ENCODE measurements at places on chromosomes 2 and 18.
A peak's percentile ranks its signal among the peaks of the same experiment; 100 is the strongest.

DNA sequence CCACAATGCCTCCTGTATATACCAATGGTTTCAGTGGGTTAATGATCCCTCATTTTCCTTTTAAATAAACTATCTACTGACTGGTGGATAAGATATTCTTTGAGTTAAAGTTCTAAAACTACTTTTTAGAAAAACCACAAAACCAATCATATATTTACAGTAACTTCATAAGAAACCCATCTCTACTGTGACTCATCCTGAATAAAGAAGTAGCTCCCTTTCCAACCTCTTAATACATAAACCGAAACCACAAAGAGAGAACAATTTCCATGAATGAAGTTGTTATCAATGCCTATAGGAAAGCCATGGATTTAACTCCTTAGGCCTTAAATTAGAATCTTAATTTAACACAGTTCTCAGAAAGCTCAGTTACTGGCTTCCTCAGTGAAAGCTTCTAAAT, 227.0 kb upstream of the SMAD7 start:
- DNase-seq, result no peak

- no peak for DNase-seq
Measured at GRCh38 chr2:21552981-21553380, 429.2 kb downstream of the TDRD15 start.

DNA sequence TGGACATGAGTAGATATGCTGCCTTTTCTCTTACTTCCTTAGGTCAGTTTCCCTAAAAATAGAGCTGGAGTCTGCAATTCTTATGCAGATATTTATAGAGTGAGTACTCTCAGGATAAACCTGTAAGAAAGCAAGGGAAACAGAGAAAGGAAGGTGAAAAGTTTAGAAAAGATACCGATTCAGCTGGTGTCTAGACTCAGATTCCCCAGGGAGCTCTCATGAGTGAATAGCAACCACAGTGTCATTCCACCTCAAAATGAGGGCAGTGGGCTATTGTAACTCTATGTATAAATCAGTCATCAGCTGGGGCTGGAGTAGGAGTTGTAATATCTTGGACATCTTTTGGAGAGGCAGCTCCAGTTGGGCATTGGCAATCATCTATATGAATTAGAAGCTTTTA, 1485.1 kb upstream of the TMEFF2 start:
- no peak for DNase-seq

DNA sequence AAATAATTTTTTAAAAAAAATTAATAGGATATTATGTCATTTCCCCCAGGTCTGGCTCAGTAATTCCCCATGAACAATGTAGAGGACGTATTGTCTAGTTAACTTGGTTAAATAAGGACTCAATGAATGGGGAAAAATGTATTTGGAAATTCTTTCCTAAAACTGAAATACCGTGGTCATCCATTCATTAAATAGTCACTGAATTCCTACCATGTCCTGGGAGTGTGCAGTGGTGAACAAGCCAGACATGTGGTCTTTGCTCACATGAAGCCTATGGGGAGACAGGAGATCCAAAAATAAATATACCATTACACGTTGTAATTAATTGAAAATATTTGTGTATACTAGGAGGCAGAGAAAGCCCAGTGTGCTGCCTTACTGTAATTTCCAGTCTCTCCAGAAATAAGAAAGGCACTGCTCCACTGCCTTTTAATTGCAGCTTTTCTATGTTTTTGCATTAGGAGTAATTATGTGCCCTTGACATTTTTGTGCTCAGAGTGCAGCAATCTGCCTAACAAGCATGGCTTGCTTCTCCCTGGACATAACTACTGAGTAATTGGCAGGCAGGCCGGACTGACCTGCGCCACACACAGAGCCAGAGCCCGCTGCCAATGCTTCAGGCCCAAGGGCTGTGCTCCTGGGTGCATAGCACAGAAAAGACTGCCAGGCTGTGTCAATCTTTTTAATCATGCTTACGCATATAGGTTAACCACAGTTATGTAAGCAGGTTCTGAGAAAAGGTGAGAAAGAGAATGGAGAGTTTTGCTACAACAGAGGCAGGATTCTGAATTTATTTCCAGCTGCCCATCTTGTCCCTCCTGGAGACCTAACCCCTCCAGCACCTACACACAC, 22.2 kb upstream of the TTC39C start:
- DNase-seq, result peak; percentile 66

GRCh38 chr2:176169711-176170110, 12.6 kb downstream of the HOXD3 start:
- no peak for DNase-seq

DNA sequence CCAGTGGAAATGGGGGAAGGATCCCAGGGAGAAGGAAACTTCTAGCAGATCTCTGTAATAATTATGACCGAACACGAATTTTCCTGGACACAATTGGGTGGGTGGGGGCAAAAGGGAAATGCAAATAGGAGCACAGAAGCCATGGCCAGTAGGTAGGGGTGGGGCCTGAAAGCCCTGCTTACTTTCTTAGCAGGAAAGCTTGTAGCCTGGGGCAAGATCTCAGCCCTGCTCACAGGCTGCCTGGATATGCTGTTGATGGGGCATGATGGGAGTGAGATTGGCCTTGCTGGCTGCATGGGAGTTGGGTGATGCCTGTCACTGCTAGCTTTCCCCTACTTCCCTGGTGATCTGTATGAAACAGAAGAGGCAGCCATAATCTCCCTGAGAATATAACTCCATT, 45.9 kb upstream of the SPOPL start:
- DNase-seq, result no peak

DNA sequence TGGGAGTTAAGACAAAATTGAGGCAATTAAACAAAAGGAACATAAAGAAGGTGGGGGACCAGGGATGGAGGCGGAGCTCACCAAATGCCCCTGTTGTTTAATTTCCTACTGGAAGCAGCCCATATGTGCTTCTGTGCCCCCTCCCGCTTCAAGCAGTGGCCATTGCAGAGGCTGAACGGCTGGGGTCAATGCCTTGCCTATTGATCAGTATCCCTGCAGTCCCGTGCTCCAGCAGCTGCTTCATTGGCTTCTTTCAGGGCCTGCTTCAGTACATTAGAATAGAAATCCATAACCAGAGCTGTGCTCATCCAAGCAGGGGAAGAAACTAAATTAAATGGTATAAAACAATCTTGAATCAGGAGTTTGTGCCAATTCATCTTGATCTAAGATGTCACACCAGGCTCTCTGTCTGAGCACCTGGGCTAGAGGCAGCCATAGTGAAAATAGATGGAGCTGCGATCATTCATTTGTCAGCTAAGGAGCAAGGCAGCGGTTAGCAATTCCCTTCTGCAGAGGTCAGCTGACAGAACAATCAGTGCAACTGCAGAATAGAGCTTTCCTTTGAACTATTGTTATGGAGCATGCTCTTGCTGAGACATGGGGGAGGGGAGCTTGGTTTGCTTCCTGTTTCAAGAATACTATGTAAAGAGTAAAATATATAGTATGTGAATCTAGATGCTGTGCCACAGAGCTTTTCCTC, 222.4 kb downstream of the WDR7 start:
- no peak for DNase-seq

- DNase-seq, result no peak
Measured at GRCh38 chr2:119553687-119554344, 9.6 kb downstream of the CFAP221 start.

DNA sequence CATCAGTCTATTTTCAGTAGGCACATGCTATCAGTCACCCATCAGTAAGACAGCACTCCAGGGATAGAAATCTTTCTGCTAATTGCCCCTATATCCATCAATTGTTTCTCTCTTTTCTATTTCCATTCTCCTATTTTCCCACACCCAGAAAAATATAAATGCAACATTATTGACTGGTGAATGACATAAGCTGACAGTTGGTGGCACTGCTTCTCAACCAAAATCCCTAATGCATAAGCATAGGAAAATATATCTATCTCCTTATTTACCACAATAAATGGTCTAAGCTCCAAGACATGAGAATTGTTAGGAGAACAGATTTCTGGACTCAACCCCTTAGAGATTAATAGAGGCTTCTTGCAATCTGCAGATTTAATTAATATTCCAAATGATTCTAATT, 64.0 kb upstream of the REG3A start:
- DNase-seq, result no peak

- peak; percentile 93 for DNase-seq
Measured at GRCh38 chr2:95076705-95077529, 44.7 kb downstream of the MRPS5 start.

DNA sequence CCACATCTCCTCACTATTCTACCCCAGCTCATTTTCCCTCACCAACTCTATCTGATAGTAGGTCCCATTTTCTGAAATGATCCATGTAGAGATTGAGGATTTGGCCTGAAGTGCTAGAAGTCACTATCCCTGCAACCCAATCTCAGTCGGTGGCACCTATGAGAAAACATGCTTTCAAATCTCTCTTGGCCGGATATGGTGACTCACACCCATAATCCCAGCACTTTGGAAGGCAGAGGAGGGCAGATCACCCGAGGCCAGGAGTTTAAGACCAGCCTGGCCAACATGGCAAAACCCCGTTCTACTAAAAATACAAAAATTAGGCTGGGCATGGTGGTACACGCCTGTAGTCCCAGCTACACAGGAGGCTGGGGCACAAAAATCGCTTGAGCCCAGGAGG, 19.1 kb upstream of the MARCHF4 start:
- no peak for DNase-seq

DNA sequence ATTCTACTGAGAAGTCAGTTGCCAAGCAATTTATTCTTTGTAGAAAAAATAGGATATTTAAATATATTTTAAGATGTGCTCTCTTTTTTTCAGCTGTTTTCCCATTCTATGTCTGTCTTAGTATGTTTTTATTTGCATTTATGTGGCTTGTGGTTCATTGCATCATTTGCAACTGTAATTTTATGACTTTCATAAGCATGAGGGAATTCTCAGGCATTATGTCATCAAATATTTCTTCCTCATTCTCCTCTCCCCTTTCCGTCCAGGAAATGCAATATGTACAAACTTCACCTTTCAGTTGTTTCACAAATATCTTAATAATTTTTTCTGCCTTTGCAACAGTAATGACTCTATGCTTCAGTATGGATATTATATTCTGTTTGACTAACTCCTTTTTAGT, 560.2 kb upstream of the LRATD1 start:
- DNase-seq, result no peak

GRCh38 chr2:8505311-8505920, 176.4 kb upstream of the ID2 start:
- DNase-seq, result no peak

DNA sequence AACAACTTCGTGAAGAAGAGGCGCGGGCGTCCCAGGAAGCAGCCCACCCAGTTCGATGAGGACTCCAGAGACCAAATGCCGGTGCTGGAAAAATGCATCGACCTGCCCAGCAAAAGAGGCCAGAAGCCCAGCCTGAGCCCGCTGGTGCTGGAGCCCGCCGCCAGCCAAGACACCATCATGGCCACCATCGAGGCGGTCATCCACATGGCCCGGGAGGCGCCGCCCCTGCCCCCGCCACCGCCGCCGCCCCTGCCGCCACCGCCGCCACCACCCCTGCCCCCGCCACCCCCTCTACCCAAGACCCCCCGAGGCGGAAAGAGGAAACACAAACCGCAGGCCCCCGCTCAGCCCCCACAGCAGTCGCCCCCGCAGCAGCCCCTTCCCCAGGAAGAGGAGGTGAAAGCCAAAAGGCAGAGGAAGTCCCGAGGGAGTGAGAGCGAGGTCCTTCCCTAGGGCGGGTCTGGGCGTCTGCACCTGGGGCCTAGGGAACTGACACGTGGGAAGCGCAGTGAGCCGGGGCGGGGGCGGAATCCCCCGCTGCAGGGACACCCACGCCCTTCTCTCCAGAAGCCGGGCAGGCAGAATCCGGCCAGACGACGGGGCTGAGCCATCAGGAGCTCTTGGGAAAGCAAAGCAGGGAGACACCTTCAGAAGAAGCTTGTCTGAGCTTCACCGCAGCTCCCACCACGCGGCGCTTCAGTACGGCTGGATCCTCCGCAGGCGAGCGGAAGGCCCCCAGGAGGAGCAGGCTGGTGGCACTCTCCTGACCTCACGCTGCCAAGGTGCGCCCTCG, 382.8 kb downstream of the SETBP1 start:
- no peak for DNase-seq

DNA sequence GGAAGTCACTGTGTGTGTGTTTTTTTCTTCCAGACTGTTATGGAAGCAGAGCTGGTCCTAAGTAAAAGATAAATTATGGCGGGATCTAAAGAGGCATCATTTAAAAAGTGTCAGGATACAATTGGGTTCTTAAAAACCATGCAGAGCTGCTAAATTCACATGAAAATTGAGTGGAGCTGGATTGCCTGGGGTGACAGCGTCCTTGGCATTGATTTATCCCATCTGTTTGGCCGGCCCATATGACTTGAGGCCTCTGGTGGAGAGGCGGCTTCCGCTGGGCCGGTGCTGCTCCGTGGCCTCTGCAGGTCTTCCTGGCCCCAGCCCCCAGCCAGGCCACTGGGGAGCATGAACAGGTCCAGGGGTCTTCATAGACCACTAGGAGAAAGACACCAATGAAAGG, 165.5 kb downstream of the GLI2 start:
- DNase-seq, result no peak

DNA sequence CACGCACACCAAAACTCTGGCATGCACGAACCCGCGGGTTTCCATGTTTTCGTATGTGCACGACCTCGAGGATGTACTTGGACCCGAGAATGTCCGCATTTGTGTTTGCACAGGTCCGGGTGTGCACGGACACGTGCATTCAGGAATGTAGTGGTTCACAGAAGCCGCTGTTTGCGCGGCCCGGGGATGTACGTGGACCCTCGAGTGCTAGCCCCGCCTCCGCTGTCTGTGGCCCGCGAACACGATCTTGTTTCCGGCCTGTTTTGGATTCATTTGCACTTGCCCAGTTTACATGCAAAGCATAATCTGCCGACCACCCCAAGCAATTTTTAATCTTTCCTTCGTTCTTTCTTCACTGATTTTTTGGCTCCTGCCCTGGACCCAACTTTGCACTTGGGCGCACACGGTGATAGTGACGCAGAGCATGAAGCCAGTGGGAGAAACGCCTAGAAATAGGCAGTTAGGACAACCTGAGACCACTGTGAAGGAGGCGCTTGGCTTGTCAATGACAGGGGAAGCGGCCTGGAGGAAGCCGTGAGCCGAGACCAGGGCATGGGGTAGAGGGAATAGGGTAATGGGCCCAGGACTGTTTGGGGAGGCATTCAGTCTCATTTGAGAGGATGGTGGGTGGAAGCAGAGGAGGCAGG, 45.4 kb upstream of the PTMA start:
- DNase-seq, result no peak

DNA sequence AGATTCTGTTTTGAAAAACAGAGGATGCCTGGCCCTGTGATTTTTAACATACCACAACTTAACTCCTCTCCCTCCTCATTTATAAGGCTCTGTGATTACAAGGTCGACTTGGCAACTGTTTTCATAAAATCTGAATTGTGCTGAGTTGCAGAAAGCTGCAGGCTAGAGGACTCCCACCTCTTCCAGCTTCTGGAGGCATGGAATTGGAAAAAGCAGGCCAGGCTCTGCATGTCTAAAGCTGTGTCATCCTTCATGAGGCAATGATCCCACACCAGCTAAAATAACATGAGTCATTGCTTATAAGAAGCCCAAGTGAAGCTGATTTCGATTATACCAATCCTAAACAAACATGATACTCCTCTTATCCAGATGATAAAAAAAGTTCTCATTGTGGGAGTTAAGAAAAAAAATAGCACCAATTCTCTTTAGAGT, 11.7 kb downstream of the ARHGAP28 start:
- no peak for DNase-seq

GRCh38 chr18:35564795-35565453, 16.6 kb upstream of the GALNT1 start:
- no peak for DNase-seq

GRCh38 chr2:217249121-217250012, 389.5 kb upstream of the TNP1 start:
- DNase-seq, result no peak

GRCh38 chr2:136210455-136210805, 92.5 kb upstream of the CXCR4 start:
- no peak for DNase-seq

All from activated CD8-positive, alpha-beta memory T cell treated with anti-CD3 and anti-CD28 coated beads, Interleukin-2, amount 10 ng/mL, durations not matched to agents 7 days and 5 days (primary cell).